ENCODE measurements at places on chromosomes 3 and 15.

DNA sequence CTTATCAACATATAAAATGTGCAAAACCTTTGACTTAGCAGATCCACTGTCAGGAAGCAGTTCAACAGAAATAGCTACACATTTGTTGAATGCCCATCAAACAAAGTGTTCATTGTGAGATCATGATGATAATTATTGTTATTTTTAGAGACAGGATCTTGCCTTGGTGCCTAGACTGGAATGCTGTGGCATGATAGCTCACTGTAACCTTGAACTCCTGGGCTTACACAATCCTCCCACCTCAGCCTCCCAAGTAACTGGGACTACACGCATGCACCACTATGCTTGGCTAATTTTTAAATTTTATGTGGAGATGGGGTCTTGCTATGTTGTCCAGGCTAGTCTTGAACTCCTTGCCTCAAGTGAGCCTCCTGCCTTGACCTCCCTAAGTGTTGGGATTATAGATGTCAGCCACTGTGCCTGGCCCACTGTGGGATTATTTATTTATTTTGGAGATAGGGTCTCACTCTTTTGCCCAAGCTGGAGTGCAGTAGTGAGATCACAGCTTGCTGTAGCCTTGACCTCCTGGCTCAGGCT, 8.8 kb downstream of the MAP2K5 start:
- DNase-seq, result no peak

- no peak for DNase-seq
Observed at GRCh38 chr3:98741121-98741716, 21.9 kb upstream of the ST3GAL6 start.

- DNase-seq, result no peak
Observed at GRCh38 chr15:28946803-28947202, 61.0 kb downstream of the APBA2 start.

DNA sequence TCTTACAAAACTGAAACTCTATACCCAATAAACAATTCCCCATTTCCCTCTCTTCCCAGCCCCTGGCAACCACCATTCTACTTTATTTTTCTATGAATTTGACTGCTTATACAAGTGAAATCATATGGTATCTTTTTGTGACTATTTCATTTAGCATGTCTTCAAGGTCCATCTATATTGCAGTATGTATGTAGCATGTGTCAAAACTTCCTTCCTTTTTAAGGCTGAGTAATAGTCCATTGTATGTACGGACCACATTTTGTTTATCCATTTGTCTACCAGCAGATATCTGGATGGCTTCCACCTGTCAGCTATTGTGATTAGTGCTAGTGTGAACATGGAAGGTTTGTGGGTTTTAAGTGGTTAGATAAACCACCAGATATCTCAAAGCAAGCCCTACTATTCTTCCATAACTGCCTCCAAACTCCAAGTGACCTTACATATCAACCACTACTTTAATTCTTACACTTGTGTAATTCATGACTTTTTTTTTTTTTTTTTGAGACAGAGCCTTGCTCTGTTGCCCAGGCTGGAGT, 134.7 kb downstream of the TMCC1 start:
- no peak for DNase-seq

DNA sequence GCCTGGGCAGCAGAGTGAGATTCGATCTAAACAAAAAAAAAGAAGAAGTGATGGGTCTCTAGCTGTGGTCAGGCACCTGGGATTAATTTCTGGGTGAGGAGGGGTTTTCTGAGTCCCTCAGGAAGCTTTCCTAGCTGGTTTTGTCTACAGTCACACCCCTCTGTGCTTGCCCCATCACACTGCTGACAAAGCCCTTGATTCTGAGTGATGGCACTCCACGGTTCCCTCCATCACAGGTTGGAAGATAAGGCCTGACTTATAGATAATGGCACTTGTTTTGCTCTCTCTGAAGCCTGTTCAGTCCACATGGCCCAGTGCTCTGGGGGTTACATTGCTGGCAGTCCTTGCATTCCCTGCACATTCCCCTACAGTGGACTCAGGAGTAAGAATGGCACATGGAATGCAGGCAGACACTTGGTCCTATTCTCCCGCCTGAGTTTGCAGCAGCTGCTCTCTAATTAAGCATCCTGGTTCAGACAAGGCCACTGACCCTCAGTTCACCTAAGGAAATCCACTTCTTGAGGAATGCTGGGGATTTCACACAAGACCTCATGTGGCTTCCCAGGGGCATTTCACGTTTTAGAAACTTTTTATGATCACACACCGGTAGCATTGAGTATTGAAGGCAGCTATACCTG, 81.0 kb upstream of the NMNAT3 start:
- no peak for DNase-seq

All from central memory CD4-positive, alpha-beta T cell (primary cell).